Pancreas (tissue), 10 donors: ENCODE measurements at places on chromosomes 5 and 9. TPM values are rescaled to one million over a fixed set of nuclear protein-coding genes. Genes with fewer than 3 reads are reported as not detected.

GRCh38 chr5:16976625-16977008 lies 40.5 kb upstream of the MYO10 start:
- DNase-seq: no peak

- DNase-seq: no peak
Observed at GRCh38 chr5:155729684-155730059, 597.3 kb upstream of the SGCD start.

DRD1 gene
- total RNA-seq: 0.06 TPM

- DNase-seq: no peak
Observed at GRCh38 chr9:131674425-131675421, 65.2 kb downstream of the RAPGEF1 start.

DNA sequence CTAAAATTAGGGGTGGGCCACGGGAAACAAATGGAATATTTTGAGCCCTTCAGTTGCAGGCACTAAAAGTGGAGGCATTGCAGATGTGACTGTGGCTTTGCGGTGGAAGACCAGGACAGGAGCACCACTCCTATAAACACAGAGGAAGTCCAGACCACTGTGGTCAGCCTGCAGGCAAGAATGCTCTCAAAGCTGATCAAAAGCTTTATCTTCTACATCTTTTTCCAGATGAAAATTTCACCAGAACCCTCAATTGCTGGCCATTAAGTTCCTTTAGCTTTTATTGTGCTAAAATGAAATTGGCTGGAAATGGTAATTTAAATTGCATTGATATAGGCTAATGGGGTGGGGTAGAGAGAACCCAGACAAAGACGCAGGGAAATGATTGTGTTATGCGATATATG lies 208.8 kb downstream of the ERCC6L2 start:
- DNase-seq: no peak

DNA sequence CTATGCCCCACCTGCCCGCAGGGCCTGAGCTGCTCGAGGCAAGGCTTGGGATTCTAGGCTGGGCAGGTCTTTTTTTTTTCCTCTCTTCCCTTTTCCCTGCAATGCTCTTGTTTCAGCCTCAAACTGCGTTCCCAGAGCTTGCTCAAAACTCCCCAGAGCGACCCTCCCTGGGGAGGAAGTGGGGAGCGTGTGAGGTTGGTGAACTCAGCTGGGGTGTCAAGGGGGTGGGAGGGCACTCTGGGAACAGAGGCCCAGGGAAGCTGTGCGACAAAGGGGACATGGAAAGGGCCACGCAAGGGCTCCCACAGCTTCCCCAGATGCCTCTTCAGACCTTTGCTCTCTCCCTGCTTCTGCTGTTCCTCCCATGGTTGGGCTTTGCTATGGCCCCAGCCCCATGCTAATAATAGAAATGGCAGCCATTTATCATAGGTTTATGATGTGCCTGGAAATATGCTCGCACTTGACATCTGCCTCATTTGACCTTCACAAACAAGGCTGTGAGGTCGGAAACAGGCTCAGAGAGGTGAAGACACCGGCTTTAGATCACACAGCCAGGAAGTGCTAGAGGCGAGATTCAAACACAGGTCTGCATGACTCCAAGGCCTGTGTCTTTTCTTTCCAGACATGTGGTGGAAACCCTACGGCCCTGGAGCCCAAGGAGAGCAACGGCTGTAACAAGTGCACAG lies 40.9 kb upstream of the IL17B start:
- DNase-seq: no peak

- DNase-seq: peak; percentile 85
Observed at GRCh38 chr9:93962561-93963440, 7.6 kb upstream of the BARX1 start.

DNA sequence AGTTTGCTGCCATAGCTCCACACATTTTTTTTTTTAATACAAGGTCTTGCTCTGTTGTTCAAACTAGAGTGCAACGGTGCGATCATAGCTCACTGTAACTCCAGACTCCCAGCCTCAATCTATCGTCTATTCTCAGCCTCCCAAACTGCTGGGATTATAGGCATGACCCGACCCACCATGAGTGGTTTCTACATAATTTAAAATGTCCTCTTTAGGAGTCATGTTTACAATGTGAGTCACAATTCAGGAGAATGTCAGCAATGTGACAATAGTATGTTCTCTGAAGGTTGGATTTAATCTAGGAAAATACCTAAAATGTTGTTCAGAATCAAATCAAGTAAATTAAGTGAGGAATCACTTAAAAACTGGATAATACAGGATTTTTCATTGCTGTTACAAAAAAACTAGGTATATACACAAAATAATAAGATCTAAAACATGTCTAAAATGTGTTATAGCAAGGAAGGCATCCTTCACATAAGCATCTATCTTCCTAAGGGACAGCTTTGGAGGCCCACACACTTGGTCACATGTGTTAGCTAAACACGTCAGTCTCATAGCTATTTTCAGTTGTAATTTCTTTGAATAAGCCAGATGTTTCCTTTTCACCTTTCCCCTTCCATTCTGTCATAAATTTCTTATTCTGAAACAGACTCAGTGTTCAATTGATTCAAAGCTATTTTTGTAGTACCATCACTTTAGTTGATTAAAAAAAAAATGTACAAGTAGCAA lies 30.0 kb upstream of the ELAVL2 start:
- no peak for DNase-seq

UAP1L1 gene
- 5.6 TPM for total RNA-seq

- DNase-seq: no peak
Observed at GRCh38 chr9:134658378-134658955, 16.9 kb downstream of the COL5A1 start.

DIPK1B gene
- 4.7 TPM for total RNA-seq

DNA sequence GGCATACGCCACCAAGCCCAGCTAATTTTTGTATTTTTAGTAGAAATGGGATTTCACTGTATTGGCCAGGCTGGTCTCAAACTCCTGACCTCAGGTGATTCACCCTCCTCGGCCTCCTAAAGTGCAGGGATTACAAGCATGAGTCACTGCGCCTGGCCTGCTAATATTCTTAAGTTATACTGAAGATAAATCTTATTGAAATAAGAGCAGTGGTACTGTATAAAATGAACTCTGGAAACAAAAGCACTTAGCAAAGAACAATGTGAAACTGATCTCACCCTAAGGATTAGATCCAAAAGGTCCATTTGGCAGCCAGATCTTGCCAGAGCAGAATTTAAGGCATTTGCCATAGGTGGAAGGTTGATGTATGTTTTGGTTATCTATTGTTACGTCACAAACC lies 27.1 kb downstream of the CYSTM1 start:
- no peak for DNase-seq

SPINK6 gene
- total RNA-seq: not detected
